ENCODE measurements at places on chromosomes 1 and 21.

- no peak for DNase-seq
These were observed 96.5 kb downstream of the KCNN3 start for GRCh38 chr1:154773551-154773950.

DNA sequence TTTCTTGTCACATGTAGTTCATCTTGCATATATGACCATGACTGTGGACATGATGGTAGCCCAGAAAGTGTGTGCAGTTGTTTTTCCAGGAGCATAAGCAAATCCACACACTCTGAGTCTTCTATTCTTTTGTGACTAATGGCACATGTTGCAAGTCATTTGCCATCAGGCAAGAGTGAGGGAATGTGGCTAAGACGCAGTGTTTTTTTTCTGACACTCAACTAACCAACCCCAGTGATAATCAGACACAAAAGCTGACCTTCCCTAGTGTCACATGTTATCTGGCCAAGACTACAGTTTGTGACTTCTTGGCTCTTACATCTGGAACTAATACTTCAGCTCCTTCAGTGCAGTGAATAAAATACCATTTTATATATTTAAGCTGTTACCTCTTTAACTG lies 108.8 kb downstream of the ITSN1 start:
- DNase-seq = no peak

DNA sequence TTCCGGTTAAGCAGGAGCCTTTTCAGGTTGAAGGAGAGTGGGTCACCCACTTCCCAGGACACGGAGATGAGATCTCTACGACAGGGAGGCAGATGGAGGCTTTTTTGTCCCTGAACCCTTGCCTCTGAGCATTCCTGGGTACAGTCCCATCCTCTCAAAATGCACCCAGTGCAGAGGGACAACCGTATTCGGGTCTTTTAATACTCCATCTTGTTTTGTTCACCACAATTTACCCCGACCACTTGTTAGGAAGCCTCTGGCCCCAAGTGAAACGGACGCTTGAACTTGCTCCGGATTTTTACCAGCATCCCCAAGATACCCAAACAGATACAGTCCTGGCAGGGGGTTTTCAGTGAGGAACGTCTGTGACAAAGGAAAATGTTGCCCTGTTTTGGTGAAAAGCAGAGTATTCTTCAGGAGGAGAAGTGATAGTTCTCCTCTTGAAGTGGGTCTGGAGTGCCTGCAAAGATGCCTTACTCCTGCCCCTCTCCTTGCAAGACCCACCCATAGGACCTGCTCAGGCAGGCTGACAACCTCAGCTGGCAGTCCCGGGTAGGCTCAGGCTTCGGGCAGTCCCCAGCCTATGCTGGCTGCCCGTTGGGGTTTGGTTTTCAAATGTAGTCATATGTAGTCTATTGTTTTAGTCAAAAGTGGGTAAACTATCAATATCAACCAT lies 669 bp upstream of the ARL8A start:
- DNase-seq = no peak

- DNase-seq = peak; percentile 54
These were observed 131.1 kb downstream of the NEK7 start for GRCh38 chr1:198287916-198288315.

DNA sequence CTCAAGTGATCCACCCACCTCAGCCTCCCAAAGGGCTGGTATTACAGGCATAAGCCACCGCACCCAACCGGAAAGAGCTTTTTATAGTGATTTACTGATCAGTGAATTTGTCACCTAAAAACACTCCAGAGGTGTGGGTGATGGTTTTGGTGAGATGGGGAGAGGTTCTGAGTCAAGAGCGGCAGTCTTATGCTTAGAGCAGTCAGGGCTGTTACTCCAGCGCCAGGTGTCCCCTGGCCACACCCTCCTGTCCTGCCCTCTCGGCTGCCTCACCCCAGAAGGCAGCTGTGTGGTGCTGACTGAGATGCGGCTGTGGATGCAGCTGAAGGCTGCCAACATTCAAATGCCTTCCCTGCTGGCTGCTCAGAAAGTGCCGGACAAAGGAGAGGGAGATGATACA lies 94.5 kb upstream of the LPGAT1 start:
- peak; percentile 47 for DNase-seq

DNA sequence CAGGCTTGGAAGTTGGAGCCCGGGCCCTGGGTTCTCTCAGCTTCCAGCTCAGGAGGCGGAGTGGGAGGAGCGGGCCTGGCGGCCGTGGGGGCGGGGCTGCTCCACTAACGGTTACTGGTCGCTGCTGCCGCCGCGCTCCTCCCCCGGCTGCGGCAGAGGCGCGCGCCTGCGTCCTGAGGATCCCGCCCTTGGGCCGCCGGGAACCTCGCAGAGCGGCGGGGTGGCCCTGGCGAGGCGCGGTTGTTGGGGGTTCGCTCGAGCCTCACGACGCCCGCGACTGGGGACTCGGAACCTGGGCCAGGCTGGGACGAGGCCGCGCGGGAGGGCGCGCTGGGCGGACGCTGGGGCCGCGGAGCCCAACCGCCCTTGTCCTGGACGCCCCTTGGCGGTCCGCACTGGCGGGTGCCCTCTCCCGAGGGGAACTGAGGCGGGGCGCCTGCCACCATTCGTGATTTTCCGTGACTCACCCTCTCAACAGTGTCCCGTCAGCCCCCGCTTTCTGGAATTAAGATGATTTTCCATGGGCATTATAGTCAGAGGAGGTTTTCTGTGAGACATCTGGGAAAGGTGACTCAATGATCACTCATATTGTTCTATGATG lies 34.1 kb downstream of the OR2G3 start:
- no peak for DNase-seq

GRCh38 chr1:24909388-24909898 lies 20.6 kb downstream of the RUNX3 start:
- DNase-seq = peak; percentile 60

DNA sequence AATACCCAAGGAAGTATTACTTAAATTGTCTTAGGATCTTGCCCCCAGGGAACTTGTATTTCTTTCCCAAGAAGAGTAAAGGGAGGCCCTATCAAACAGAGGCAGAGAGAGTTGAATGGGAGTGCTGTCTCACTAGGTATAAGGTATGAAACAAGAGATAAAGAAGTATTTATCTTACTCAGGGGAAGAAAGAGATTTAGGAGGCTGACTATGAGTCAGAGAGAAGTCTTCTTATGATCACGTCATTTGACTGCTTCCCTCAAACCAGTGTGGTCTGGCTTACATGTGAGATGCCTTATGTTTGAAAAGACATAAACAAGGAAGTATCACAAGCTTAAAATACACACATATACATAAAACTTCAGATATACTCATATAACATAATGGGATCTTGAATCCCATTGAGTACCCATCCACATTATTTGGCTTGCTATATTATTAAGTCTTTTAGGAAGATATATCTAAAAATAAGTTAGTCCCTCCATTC lies 29.6 kb downstream of the DUSP10 start:
- no peak for DNase-seq

DNA sequence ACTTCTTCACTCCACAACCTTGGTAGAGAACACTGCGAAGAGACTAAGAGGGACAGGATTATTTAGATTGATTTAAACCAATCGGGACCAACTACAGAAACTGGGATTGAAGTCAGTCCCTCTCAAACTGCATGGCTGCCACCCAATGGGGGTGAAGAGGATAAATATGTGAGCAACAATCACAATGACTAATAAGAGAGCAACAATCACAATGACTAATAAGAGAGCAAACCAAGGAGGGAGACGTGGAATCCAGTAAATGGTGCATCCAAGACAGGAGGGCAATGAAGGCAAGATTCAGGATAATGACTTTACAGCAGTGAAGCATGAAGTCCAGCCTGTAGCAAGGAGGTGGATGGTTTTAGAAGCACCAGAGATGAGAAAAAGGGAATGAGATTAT lies 322.8 kb downstream of the TTLL7 start:
- no peak for DNase-seq

- DNase-seq = no peak
These were observed 40.1 kb upstream of the HMCN1 start for GRCh38 chr1:185694081-185694480.

GRCh38 chr1:84691122-84691783 lies 992 bp upstream of the SSX2IP start:
- DNase-seq = peak; percentile 75

DNA sequence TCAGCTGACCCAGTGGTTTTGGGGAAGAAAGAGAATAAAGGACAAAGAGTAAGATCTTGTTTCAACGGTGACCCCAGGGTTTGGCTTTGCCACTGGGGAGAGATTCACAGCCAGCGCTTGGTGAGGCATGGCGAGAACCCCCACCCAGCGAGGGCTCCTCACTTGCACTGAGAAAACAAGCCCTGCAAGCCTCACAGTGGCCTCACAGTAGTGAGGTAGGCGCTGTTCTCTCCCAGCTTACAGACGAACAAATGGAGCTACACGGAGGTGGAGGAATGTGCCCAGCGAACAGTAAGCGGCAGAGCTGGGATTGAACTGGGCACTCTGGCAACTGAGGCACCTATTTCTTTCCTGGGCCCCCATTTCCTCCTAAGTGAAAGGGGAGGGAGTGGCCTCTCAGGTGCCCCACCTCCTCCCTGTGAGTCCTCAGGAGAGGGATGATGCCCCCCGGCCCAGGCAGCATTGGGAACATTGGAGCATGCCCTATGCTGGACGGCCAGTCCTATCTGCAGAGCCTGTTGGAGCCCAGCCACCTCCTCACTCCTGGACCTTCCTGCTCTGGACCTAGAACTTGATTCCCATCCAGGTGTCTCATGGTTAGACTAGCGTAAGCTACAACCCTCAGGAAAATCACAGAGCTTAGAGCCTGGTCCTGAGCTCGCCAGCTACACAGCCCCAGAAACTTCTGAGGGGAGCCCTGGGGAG lies 73.4 kb upstream of the EDN2 start:
- no peak for DNase-seq

DNA sequence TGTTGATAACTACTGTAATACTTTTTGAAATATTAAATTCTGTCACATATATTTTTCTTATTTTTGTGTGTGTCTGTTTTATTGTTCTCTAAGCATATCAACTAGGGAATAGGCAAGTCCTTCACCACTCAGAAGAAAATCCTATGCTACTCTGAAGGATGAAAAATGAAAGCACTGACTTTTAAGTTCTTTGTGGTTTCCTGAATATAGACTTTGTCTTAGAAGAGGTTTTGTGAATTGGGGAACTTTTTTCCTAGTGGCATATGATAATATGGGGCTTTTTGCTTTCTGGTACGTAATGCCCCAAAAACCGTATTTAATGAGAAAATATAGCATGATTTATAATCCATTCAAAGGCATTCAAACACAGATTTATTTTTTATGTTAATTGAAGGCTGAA lies 136.0 kb downstream of the SNX7 start:
- no peak for DNase-seq

- peak; percentile 31 for DNase-seq
These were observed 7.0 kb downstream of the GPA33 start for GRCh38 chr1:167083066-167083665.

- DNase-seq = no peak
These were observed 17.9 kb upstream of the SDE2 start for GRCh38 chr1:226017070-226017469.

- no peak for DNase-seq
These were observed 611.1 kb downstream of the AJAP1 start for GRCh38 chr1:5265438-5266075.

GRCh38 chr1:55399346-55399745 lies 184.2 kb upstream of the USP24 start:
- no peak for DNase-seq

DNA sequence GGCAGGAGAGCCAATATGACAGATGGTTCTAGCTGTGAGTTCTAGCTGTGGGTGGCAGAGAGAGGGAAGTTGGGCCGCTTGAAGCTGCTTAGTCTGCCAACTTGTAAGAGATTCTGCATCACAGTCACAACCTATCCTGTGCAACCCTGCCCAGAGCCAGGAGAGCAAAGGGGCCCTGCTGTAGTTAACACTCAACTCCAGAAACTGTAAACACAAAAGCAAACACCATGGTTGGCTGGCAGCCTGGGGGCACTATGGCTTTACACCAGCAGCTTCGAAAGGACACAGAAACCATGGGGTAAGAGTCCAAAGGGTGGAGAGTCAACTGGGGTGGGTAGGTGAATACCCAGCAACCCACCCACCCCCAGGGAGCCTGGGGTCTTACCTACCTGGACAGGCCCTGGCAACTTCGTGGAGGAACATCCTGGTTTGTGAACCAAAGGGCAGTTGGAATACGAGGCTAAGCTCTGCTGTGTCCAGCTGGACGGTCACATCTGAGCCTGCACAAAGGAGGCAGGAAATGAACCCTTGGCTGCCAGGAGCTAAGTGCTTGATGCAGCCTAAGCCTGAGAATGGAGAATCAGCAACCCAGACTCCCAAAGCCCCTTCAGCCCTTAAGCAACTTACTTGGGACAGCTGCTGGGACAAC lies 6.4 kb downstream of the INPP5B start:
- DNase-seq = no peak

DNA sequence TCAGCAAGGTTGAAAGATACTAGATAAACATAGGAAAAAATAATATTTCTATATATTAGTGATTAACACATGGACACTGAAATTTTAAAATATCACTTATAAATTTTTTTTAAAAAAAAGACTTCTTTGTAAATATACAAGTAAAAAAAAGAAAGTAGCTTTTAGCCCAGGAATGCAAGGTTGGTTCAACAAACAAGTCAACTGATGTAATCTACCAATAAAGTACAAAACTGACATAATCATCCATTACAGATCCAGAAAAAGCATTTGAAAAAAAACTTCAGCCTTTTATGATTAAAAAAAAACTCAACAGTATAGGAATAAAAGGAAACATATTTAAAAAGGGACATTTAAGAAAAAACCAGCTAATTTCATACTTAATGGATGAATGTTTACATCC lies 48.4 kb downstream of the TRMT1L start:
- DNase-seq = peak; percentile 10

DNA sequence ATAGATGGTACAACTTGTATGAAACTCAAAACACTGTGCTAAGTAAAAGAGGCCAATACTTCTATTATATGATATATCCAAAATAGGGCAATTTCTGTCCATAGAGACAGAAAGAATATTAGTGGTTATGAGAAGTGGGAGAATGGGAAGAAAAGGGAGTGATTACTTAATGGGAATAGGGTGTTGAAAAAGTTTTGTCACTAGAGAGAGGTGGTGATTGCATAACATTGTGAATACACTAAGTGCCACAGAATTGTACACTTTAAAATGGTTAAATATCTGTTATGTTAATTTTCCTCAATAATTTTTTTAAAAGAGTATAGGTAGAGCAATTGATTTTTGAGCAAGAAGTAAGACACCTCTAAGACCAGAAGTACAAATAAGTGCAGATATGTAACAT lies 29.7 kb downstream of the GNAT2 start:
- DNase-seq = no peak

- peak; percentile 81 for DNase-seq
These were observed 1.4 kb downstream of the CDA start for GRCh38 chr1:20590306-20590777.

DNA sequence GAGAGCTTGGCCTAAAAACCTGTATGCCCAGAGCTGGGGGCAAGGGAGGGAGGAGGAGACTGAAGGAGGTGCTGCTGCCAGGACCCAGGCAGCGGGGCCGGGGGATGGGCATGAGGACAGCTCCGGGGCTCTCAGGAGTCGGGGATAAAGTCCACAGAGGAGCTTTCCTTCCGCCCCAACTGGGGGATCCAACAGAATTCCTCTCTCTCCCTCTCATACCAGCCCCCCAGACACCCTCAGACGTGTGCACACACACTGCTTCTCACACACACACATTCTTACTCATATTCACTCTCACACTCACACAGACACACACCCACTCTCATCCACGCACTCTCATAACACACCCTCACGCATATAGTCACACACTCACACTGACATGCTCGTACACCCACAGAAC lies 39.1 kb downstream of the SYF2 start:
- no peak for DNase-seq
